ENCODE measurements at places on chromosomes 13 and 19.

GRCh38 chr13:111992911-111993310 lies 74.0 kb upstream of the SOX1 start:
- DNase-seq: no peak

DNA sequence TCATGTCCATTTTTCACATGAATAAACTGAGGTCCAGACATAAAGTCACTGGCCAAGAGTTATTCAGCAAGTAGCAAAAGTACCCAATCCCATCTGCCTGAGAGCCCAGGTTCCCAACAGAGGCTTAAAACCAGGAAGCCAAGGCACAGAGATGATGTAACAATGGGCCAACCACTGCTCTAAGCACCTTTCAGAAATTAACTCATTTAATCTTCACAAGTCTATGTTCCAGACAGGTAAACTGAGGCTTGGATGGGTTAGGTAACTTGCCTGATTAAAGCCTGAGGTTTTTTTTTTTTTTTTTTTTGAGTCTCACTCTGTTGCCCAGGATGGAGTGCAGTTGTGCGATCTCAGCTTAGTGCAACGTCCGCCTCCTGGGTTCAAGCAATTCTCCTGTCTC lies 4.0 kb upstream of the DYRK1B start:
- DNase-seq: no peak

GRCh38 chr13:24922387-24922744 lies 158.4 kb downstream of the RNF17 start:
- DNase-seq: no peak

- peak; percentile 40 for DNase-seq
These were observed 64.3 kb downstream of the CACNA1A start for GRCh38 chr19:13441810-13442512.

GRCh38 chr19:54389553-54389952 lies 24.8 kb upstream of the LAIR1 start:
- DNase-seq: no peak
